Thyroid gland (tissue), 4 donors: ENCODE measurements at places on chromosomes 5 and 9. TPM values are rescaled to one million over a fixed set of nuclear protein-coding genes. Genes with fewer than 3 reads are reported as not detected.

The FYB1 gene
- 4.6 TPM for total RNA-seq

The TAF11L10 gene
- not detected for total RNA-seq

The SPATA31A3 gene
- total RNA-seq: not detected

DNA sequence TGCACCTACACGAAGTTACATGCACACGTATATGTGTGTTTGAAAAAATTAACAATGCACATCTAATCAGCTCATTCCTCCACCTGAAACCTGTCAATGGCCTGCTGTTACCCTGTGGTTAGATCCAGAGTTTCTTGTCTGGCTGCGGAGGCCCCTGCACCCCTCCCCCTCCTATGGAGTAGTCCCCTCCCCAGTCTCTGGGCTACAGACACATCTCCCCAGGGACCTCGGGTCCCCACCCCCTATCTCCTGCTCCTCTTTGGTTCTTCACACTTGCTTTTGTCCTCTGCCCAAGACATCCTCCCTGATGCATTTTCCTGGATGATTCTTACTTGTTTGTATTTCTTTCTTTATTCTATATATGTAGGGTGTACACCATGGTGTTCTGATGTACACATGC, 27.2 kb downstream of the FAM240B start:
- no peak for DNase-seq

GRCh38 chr9:98255061-98255577, 330 bp downstream of the TBC1D2 start:
- DNase-seq: no peak

- DNase-seq: no peak
These were observed 237.6 kb downstream of the TENT4A start for GRCh38 chr5:6950860-6951259.
